ENCODE measurements at places on chromosomes 7 and 10.

DNA sequence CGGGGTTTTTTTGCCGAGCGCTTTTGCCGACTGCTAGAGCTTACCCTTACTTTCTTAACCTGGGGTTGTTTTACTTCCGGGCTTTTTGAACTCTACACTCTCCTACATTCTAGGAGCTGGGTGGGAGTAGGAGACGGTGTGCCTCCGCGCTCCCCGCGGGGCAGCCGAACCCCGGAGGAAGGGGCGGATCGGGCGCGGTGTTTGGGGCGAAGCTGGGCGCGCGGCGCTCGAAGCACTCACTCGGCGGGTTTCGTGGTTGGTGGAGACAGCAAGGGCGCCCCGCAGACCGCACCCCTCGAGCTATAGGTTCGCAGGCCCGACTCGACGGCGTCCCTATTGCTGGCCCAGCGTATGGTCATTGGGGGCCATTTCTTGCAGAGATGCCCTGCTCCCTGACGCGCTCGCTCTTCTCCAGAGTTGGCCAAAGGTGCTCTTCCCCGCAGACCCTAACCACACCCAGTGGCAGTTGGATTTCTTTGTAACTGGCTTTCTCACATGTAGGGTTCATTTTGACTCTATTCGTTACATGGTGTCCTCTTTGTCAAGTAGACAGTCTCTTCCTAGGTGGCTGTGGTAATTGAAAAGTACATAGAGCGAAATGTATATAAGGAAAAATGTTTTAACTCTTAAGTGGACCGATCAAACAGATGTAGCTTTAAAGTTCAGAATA is 364 bp downstream of the ZNF518A start:
- DNase-seq = peak; percentile 39

DNA sequence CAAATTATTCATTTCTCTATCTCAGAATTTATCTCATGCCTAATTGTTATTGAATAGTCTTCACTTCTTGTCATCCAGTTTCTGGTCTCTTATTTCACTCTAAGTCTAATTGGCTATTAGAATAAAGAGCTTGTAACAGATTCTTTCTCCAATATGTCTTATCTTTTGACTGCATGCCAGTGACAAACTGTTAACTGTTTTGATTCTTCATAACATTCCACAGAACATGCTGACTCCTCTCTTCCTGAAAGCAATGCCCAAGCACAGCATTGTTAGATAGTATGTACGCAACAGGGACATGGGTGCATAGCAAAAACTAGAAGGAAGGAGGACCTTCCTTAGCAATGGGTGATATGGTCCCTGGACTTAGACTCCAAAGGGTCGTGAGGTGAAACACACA is 65.4 kb downstream of the TRUB1 start:
- DNase-seq = no peak

- DNase-seq = no peak
These were observed 101.1 kb upstream of the ABCB5 start for GRCh38 chr7:20514364-20514763.

GRCh38 chr7:26515314-26515842 is 223.7 kb downstream of the SNX10 start:
- DNase-seq = no peak

DNA sequence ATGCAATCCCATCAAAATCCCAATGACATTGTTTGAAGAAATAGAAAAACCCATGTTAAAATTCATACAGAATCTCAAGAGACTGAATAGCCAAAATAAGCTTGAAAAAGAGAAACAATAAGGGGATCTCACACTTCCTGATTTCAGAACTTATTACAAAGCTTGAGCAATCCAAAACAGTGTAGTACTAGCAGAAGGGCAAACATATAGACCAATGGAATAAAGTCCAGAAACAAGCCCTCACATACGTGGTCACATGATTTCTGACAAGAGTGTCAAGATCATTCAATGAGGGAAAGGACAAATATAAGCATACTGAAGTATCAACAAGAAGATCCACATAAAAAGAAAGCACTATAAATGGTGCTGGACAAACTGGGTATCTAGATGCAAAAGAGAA is 31.9 kb downstream of the MICU1 start:
- no peak for DNase-seq

DNA sequence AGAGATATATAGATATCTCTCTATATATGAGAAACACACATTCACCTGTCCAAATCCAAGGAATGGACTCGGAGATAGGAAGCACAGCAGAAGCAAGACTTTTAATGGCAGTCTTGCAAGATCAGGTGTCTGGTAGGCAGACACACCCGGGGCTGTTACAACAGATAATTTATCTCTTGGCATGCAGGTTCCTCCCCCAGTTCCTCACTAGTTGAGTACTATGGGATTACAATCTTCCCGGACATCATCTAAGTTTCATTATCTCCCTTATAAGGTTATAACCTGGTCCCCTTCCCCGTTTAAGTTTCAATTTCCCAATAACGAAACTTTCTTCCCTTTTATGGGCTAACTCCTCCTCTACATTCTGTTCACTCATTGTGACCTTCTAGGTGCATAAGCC is 399.3 kb downstream of the PPP1R3A start:
- no peak for DNase-seq

- DNase-seq = no peak
These were observed 28.2 kb upstream of the PRKAR2B start for GRCh38 chr7:107016312-107016711.

- no peak for DNase-seq
These were observed 85.5 kb downstream of the PRTFDC1 start for GRCh38 chr10:24866604-24867583.

DNA sequence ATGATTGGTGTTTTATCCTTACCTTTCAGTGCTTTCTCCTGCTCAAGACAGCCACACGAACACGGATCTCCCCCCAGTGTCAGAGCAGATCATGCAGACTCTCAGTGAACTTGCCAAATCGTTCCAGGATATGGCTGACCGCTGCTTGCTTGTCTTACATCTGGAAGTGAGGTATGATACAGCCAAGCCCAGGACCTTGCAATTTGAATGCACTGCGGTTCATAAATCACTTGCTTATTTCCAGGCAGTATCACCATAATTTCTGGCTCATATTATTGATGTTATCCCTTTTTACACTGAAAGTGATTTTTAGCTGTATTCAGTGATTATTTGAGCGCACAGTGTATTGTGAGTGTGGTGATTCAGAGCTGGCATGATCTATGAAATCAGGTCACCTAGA is 129.7 kb upstream of the LRGUK start:
- no peak for DNase-seq

DNA sequence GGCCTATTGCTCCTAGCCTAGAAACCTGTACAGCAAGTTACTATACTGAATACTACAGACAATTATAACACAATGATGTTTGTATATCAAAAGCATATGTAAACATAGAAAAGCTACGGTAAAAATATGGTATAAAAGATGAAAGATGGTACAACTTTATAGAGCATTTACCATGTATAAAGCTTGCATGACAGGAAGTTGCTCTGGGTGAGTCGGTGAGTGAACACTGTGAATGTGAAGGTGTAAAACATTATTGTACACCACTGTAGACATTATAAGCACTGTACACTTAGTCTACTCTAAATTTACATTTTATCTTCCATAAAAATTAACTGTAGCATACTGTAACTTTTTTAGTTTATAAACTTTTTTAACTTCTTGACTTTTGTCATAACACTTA is 674.3 kb upstream of the ZWINT start:
- no peak for DNase-seq

DNA sequence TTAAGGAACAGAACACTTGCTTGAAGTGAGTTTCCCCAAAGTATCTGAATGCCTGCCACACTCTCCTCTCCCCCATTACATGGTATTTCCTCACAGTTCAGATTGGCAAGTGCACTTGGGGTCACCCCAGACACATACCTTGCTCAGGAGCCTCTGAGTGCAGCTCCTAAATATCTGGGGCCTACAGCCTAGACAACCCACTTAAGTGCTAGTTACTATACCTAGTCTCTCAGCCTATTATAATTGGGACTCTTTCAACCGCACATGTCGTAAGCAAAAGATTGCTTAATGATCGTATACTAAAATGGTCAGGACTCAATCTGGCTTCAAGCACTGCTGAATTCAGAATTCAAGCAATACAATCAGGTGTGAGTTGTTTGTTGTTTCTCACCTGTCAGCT is 19.9 kb downstream of the TMEM176B start:
- no peak for DNase-seq

- DNase-seq = no peak
These were observed 1.1 kb upstream of the AKR1C3 start for GRCh38 chr10:5092848-5093790.

- DNase-seq = no peak
These were observed 148.2 kb downstream of the RAPGEF5 start for GRCh38 chr7:22208799-22209198.

GRCh38 chr10:79182781-79183467 is 114.2 kb downstream of the ZMIZ1 start:
- DNase-seq = no peak

GRCh38 chr10:102682416-102682815 is 31.8 kb downstream of the ARL3 start:
- DNase-seq = no peak

- no peak for DNase-seq
These were observed 316.1 kb downstream of the CCDC3 start for GRCh38 chr10:12685261-12686058.

DNA sequence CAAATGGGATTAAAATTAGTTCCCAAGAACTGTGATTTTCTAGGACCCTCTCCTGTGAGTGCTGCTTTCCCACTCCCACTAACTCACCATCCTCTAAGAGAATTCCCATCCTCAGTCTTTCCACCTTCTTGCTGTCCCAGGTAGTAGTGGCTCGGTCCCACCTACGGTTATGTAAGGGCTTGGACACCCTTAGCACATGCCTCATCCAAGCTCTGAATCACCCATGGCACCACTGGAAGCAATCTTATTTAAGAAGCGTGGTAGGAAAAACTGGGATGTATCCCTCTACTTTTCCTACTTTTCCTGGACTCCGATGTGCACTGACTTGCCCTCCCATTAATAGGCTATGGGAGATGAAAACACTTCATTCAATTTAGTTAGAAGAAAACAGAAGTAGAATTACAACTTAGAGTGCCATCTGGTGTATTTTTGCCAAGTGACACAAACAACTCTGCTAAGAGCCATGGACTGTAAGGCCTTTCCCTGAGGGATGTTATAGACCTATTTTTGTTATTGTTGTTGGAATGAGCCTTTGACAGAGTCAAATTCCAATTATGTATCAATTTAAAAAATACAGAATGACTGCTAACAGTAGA is 13.7 kb upstream of the ANKRD22 start:
- DNase-seq = no peak

- no peak for DNase-seq
These were observed 86.9 kb downstream of the ZNF277 start for GRCh38 chr7:112293416-112293815.

DNA sequence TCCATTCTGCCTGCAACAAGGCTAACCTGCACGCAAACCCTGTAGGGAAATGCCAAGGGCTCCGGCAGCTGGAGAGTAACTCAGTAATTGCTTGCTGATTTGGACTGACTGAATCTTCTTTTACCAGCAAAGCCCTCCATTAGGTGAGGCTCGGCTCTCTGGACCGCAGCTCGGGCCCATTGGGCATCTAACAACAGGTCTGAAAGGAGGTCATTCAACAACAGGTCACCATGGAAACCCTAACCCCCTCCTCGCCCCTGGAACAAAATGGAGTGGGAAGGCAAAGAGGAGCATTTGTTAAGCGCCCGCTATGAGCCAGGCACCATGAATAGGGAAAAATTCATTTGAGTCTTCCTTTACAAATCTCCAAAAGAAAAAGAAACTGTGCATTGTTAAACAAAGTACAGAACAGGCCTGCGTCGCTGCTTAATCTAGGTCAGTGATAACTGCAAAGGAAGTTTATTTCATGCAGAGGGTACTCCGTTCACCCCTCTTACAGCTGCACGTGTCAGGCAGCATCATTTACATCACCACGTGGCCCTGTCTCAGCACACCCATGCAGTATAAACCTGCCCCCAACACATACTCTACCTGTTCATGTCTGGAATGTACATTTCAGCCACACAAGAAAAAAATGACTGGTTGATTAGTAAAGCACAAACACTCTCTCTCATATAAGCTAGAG is 248.8 kb upstream of the NEBL start:
- DNase-seq = no peak

- DNase-seq = no peak
These were observed 386.9 kb downstream of the POM121L12 start for GRCh38 chr7:53422291-53422690.

GRCh38 chr10:117635826-117636225 is 93.3 kb downstream of the EMX2 start:
- no peak for DNase-seq

- no peak for DNase-seq
These were observed 24.8 kb downstream of the SFXN4 start for GRCh38 chr10:119140603-119141245.

DNA sequence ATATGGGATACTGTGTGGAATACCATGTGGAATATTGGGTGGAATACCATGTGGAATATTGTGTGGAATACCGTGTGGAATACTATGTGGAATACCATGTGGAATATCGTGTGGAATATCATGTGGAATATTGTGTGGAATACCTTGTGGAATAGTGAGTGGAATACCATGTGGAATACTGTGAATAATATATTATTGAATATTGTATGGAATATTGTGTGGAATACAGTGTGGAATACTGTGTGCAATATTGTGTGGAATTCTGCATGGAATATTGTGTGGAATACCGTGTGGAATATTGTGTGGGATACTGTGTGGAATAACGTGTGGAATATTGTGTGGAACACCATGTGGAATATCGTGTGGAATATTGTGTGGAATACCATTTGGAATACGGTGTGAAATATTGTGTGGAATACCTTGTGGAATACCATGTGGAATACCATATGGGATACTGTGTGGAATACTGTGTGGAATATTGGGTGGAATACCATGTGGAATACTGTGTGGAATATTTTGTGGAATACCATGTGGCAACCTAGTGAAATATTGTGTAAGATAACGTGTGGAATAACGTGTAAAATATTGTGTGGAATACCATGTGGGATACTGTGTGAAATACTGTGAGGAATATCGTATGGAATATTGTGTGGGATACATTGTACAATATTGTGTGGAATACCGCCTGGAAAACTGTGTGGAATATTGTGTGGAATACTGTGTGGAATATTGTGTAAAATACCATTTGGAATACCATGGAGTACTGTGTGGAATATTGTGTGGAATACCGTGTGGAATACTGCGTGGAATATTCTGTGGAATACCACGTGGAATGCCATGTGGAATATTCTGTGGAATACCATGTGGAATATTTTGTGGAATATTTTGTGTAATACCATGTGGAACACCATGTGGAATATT is 133.9 kb upstream of the CHST15 start:
- no peak for DNase-seq

DNA sequence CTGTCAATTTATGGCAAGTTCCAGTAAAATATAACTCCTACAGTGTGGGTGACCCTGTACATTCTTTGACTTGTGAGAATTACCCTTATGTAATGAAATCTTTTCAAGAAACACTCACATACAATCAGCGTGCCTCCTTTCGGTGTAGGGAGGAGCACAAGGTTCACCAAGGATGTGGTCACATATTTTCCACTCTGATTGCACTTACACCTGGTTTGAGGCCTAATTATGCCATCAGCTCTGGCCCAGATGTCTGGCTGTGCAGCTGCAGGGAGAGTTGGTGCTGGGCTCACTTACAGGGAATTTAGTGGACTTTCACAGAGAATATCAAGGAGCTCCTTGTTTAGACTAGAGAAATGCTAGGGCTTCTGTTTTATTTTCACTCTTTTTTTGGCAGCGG is 146.0 kb upstream of the STEAP4 start:
- DNase-seq = no peak

Data from stimulated activated CD8-positive, alpha-beta memory T cell treated with anti-CD3 and anti-CD28 coated beads, Interleukin-2, amount 100 ng/mL, for 1 hour (primary cell).